Left lung (tissue), 14 donors: ENCODE measurements at places on chromosomes 16 and 17.
A peak's percentile ranks its signal among the peaks of the same experiment; 100 is the strongest.

- DNase-seq: no peak
Measured at GRCh38 chr16:63877401-63877800, 1244.5 kb downstream of the CDH11 start.

GRCh38 chr16:85449191-85449884 is 163.8 kb upstream of the GSE1 start:
- no peak for DNase-seq

- no peak for DNase-seq
Measured at GRCh38 chr16:85564277-85565051, 48.7 kb upstream of the GSE1 start.

- DNase-seq: peak; percentile 41
Measured at GRCh38 chr16:9091867-9092281, 430 bp downstream of the HAPSTR1 start.

GRCh38 chr16:12291989-12292759 is 315.6 kb downstream of the SNX29 start:
- no peak for DNase-seq
